Sciatic nerve (tissue), 2 donors: ENCODE measurements at places on chromosomes 7 and 10. TPM values are rescaled to one million over a fixed set of nuclear protein-coding genes. Genes with fewer than 3 reads are reported as not detected.

LDB1 gene
- total RNA-seq: 64.3 TPM

CALHM1 gene
- not detected for total RNA-seq

FBH1 gene
- total RNA-seq: 85.3 TPM

ACTR3C gene
- total RNA-seq: 3.3 TPM

TMEM209 gene
- 23.9 TPM for total RNA-seq

OR2A42 gene
- 0.27 TPM for total RNA-seq

FXYD4 gene
- total RNA-seq: not detected

AKR1D1 gene
- total RNA-seq: not detected

VAX1 gene
- not detected for total RNA-seq

ASZ1 gene
- total RNA-seq: not detected

MACC1 gene
- total RNA-seq: 0.98 TPM

- DNase-seq: no peak
These were observed 2.9 kb upstream of the IGF2BP3 start for GRCh38 chr7:23472956-23473843.

GRCh38 chr10:71349406-71349805, 30.3 kb downstream of the SLC29A3 start:
- DNase-seq: no peak

- no peak for DNase-seq
These were observed 7.6 kb downstream of the CPA2 start for GRCh38 chr7:130274296-130274695.

DNA sequence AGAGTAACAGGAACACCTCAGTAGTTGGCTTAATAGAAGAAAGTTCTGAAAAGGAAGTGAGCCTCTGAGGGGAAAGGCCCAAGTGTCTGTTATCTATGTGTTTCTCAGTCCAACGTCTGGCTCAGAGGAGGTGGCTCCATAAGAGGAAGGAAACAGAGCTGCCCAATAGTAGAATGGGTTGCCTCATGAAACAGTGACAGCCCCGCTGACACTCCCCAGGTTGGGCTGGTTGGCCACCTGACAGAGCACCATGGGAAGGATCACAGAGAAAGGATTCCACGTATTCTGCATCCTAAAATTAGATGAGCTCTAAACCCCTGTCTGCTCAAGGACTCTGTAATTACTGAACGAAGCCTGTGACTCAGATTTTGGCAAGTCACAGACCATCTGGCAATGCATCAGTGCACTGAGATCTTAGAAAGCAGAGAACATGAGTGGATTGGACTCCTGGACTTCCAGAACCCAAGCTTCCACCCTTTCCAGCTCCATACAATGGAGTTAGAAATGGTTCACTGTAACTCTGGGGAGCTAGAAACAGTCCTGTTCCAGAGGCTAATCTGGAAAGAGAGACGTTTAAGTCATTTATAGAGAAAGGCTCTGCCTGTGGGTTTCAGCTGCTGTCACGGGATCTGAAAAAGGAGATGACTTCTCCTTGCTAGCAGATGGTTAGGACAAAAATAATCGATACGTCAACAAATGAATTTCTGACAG, 2.9 kb downstream of the PKD2L1 start:
- no peak for DNase-seq

DNA sequence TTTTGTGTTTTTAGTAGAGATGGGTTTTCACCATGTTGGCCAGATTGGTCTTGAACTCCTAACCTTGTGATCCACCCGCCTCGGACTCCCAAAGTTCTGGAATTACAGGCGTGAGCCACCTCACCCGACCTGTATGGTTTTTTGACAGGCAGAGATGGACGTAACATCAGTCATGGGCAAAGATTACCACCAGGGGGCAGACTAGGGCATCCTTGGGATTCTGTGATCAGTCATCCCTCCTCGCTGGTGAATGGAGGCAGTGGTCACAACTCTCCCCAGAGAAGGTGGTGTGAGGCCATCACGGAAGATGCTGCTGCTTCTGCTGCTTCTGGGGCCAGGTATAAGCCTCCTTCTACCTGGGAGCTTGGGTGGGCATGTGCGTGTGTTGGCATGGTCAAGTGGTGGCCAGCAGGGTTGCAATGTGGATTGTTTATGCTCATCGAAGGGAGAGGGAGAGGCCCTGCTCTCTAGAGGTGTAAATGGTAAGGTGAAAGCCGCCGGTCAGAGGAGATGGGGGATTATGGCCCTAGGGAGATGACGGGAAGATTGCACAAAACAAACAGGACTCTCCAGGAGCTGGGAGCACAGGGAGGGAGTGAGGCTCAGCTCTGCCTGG, 122.7 kb upstream of the PRSS1 start:
- peak; percentile 72 for DNase-seq

DNA sequence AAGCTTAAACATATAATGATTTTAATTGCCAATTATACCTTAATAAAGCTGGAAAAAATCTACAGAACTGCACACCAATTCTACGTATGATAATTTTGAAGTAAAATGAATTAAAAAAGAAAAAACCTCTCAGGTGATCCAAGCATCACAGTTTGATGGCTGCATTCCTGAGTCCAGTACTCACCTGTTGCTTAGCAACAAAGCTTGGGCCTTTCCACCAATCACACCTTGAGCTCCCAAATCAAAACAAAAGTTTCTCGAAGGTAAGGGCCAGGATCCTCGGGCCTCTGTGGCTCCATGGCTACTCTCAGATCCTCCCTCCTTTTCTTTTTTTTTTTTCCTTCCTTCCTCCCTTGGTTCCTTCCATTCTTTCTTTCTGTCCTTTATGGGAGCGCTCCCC, 137.2 kb upstream of the PCBD1 start:
- no peak for DNase-seq

- DNase-seq: no peak
These were observed 3.1 kb downstream of the CCDC126 start for GRCh38 chr7:23600236-23600635.

DNA sequence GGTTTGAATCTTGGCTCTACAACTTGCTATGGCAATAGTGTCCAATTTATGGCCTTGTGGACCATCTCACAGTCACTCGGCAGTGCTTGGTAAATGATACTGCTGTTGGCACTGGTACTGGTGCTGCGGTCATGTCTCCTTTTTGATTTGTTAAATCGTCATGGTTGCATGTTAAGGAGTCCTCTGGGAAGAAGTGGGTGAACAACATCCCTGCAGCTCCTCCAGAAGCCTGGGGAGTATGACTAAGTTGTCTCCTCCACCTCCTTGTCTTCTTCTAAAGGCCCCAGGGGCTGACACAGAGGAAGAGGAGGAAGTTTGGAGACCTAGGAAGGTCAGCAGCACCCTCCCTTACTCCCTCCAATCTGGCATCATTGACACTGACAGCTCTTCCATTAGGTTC, 8.5 kb downstream of the ITPRIP start:
- DNase-seq: no peak

DNA sequence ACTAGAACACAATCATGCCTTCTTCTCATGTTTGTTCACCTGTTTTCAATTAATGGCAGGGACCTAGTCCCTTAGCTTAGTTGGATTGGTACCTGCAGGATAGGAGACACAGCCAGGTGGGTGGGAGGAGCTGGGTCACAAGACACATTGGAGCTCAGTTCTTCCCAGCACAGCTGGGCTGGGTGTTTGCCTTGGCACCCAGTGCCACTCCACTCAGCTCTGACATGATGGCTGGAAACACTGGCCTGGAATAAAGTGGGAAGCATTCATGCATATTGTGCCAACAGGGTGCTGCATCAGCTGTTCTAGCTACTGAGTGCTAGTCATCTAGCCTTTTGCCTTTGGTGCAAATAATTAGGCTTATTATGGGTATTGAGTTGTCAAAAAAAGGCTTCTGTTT, 226.1 kb downstream of the PTEN start:
- DNase-seq: no peak

GRCh38 chr7:131619336-131620305, 63.2 kb upstream of the PODXL start:
- DNase-seq: no peak

- DNase-seq: no peak
These were observed 14.8 kb downstream of the MBL2 start for GRCh38 chr10:52757773-52758172.

DNA sequence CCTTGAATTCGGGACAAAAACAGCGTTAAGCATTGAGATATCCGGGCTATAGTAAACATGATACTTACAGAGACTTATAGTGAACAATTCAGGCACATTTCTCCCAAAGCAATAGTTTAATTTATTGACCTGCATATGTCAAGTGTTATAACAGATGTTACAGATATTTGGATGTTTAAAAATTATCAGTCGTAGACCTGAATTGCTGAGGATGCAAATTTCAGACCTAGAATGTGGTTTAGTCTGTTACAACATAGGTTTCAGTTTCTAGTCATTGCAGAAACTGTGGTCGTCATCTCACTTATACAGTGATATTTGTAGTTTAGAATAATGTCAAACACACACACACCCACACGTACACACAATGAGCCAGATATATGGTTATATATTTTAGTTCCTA, 85.2 kb downstream of the VTI1A start:
- DNase-seq: no peak

- no peak for DNase-seq
These were observed 8.7 kb downstream of the ZNF37A start for GRCh38 chr10:38102880-38103279.

DNA sequence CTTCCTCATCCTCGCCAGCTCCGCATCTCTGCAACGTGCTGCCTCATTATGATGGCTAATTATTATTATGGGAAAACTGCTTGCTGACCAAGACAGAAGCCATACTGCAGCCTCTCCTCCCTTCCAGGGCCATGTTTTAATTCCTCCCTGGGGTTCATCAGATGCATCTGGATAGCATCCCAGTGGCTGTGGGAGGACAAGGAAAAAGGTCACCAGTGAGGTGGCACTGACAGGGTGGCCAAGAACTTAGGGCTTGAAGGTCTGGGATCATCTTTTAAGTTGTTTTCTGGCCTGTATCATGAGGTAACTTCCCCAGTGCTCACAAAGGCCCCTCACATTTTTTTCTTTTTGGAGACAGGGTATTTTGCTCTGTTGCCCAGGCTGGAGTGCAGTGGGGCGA, 39.6 kb downstream of the KCNH2 start:
- DNase-seq: peak; percentile 9

DNA sequence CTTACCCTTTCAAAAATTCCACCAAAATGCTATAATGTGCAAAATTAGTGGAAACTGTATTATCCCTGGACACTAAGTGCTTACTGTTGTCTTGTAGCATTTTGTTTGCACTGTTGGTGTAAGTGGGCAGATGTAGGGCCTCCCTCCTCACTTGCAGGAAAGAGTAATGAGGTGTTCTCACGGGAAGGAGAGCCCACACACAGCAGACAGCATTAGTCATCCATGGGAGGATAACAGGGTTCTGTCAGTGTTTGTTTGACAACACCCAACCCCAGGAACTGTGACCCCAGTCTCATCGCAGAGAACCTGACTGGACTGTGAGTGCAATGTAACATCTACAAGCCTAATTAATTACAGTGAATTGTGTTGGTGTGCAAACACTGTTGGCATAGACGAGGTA, 58.7 kb upstream of the VSTM2A start:
- no peak for DNase-seq

GRCh38 chr10:82249141-82249540, 374.1 kb downstream of the NRG3 start:
- DNase-seq: no peak

DNA sequence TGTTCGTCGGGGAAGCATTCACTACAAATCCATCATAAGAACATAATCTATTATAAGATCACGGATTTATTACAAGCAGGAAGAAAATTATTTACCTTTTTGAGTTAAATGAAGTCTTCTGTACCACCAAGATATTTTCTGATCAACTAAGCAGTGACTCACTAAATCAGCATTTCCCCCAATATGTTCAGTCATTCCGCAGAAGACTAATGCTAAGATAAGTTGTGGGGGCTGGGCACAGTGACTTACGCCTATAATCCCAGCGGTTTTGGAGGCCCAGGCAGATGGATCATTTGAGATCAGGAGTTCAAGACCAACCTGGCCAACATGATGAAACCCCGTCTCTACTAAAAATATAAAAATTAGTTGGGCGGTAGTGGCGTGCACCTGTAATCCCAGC, 144.2 kb upstream of the EGR2 start:
- no peak for DNase-seq
